ENCODE measurements at places on chromosomes 3 and 15.
A peak's percentile ranks its signal among the peaks of the same experiment; 100 is the strongest.

GRCh38 chr3:21825684-21826083, 74.7 kb upstream of the ZNF385D start:
- ATAC-seq: no peak

DNA sequence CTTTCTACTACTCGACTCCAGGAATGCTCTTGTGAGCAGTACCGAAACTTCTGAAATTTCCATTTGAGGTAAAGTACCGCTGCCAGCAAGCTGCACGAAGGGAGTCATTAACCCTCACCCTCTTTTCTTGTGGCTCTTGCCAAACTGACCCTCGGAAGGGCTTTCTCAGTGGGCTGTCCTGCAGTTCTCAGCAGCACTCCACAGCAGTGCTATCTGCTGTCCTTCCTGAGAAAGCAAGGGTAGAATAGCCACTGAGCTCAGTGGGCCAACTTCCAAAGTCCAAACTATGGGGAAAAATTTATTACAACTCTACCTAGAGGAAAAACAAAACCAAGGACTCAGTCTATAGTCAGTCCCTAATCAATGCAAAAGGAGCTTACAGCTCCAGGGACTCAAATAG, 38.5 kb upstream of the COL8A1 start:
- no peak for ATAC-seq

DNA sequence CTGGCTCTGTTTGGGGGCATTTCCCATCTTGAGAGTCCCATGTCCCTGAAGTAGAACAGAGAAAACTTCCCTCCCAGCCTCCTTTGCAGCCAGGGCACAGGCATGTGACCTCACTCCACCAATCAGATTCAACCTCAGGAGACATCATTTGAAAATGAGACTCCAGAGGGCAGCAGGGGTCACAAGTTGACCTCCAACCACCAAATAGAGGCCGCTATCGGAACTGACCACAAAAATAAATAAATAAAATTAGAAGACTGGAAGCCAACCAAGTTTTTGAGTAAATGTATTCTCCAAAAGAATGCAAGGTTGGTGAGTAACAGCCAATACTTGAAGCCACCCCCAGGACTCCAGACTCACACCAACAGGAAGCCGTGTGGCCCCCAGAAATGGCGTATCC, 106.5 kb downstream of the CHSY1 start:
- no peak for ATAC-seq

- no peak for ATAC-seq
Measured at GRCh38 chr3:77190374-77190773, 150.5 kb downstream of the ROBO2 start.

DNA sequence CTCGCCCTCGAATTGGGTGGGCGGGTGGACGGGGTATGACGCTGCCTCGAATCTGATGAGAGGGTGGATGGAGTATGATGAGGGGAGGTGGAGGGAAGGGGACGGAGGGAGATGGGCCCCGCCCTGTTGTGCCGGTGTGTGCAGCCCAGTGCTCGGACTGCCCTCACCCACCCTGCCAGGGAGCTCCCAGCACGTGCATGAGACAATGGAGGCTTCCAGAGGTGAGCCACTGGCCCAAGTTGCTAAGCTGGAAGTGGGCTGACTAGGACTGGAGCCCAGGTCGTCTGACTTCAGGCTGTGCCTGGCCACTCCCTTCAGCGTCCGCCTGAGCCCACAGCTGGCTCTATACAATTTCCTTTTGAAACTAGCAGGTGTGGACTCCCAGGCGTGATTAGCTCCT, 47.0 kb upstream of the CTSH start:
- no peak for ATAC-seq

DNA sequence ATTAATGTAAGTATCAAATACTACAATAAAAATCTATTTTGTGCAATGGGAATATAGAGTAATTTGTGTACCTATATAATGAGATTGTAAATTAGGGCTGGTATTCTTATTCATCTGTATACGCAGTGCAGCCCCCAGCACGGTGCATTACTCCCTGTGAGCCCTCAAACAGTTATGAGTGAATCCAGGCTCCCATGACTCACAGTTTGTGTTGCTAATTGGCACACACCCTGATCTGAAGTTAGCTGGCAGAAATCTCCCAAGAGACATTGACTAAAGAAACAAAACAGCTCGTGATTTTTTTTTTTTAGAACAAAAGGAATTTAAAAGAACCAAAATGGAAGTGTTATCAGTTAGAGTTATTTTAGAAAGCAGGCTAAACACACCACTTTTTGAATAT, 15.7 kb downstream of the GK5 start:
- peak; percentile 86 for ATAC-seq
